ENCODE measurements at places on chromosomes 5 and 9.

- DNase-seq: no peak
Measured at GRCh38 chr9:92657296-92658094, 12.4 kb downstream of the IPPK start.

DNA sequence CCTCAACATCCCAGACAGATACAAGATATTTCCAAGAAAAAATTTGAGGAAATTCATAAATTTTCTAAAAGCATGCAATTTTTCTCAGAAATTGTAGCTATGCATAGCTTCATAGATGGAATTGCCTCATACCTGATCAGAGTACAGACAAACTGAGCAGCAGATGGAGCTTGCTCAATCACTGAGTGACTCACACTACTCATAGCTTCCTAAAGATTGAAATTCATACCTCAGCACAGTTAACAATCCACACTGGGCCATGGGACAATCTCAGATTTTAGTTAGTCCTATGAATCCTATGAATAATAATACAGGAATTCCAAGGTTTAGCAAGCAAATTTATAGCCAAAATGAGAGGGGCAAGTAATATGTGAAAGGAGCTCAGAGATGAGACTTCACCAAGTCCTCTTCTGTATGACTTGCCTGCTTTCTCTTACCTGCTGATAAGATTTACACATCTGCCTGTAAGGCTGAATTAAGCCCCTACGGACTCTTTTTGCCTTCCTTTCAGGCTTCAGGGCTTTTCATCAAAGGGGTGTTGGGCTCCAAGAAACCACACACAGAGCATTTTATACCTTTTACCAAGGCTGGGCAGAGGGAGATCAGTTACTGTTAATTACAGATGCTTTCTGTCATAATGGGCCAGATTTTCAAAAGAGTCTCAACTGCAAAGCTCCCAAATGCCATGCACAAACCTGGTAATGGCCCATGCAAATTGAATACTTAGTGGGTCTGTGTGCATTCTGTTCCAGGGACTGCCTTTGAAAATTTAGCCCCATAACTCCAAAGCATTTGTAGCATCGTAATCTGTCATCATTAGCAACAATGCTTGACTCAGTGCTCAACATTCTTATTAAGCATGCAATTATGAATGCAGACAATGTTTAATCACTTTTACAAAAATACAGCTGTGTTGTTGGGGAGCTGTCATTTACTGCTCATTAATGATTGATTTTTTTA lies 439.3 kb downstream of the DTWD2 start:
- no peak for DNase-seq

DNA sequence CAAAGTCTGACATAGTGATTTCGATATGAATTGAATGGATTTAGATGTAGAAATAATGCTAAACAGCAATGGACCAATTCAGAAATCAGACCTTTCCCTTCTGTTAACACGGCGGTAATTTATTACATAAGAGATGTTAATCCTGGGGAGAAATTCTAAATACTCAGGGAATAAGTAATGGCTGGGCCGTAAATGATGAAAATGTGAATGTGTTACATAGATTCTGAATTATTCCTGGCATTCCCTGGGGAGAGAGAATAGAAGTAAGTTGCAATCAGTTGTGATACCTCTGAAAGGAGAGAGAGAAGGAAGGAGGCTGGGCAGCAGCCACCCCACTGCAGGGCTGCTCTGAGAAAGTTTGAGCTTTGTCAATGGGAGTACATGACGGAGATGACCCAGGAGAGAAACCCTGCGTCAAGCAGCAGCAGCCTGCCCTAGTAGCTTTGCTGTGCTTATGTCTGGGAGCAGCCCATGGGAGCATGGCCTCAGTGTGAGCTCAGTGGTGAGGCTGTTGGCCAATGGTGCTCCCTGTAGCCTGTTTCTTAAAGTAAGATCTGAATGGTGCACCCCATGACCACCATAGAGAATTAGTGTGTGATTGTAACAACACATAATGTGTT lies 420.1 kb downstream of the MTRR start:
- no peak for DNase-seq

DNA sequence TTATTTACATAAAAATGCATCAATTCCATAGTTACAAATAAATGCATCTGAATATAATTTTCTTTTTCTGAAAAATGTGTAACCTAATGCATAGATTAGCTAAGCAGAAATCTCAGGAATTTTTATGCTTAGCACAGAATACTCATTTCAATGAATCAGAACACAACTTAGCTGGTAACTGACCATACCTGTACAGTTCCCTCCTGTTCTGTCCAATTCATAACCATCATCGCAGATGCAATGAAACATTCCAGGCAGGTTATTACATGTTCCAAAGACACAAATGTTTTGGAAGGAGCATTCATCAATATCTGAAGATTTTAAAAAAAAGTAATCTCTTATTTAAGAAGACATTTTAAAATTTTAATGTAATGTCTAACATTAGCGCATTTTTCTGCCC lies 219.4 kb downstream of the FBN2 start:
- DNase-seq: no peak
